A172 (cell line): ENCODE measurements at places on chromosomes 7 and 10. TPM values are rescaled to one million over a fixed set of nuclear protein-coding genes. Genes with fewer than 3 reads are reported as not detected.

DNA sequence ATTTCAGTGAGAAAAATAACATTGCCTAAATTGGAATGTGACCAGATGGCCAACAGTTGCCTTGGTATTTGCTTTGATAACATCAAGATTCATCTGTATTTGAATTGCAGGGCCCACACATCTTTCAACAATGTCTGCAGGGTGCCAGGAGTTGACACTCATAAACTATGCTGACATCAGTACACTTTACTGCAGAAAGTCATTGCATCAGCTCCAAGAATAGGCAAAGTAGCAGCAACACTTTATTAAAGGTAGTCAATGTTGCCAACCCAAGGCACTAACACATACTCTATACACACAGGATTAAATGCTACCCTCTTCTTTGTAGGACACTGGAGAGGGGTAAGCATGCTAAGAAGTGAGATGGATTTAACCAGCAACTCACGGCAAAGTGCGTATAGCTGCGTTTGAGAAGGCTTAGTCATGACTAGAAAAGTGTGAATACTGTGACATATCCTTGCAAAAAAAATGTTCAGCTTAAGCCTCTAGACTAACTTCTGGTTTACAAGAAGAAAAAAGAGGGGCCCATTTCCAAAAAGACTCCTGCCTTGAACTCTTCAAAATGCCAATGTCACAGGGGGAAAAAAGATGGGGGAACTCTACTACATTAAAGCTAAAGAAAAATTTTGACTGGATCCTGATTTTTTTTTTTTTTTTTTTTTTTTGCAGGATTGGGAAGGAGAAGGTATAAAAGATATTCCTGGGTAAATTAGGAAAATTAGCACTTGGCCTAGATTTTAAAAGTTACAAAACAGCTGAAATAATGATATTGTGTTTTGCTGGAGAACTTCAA, 2.2 kb downstream of the BBIP1 start:
- peak; percentile 50 for DNase-seq

DNA sequence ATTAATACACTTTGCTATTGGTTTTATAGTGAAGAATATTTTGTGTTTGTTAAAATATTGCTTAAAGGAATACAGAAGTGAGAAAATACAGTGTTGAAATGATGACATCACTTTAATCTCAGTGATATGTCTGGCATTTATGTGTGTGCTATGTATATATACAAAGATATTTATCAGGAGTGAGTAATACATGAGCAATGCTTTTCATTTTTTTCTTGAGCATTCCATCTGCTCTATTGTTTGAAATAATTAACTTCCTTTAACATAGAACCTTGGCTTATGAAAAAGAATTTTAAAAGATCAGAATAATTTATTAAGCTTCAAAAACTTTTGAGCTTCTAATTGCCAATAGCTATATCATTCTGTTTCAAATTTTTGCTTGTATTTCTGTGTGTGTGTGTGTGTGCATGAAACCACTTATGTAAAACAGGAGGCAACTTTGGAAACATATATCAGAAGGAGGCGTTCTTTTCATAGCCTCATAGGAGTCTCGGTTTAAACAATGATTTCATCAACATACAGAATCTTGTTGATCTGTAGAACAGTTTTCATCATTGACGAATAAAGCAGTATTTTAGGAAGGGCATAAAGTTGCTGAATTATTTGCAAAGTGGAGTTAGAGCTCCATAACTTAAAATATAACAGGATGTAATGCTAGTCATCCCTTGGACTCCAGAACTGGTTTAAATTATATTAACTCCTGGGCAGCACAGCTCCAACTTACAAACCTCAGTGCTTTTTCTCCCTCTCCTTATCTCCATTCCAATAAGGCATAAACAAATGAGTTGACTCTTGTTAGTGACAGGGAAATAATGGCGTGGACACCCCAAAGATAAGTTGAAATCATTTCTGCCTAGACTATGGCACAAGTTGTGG, 228.4 kb upstream of the DGKB start:
- peak; percentile 75 for DNase-seq

GRCh38 chr10:102599565-102600327, 44.5 kb upstream of the TRIM8 start:
- DNase-seq, result no peak

- DNase-seq, result no peak
Measured at GRCh38 chr7:158499082-158499455, 88.6 kb downstream of the PTPRN2 start.

DNA sequence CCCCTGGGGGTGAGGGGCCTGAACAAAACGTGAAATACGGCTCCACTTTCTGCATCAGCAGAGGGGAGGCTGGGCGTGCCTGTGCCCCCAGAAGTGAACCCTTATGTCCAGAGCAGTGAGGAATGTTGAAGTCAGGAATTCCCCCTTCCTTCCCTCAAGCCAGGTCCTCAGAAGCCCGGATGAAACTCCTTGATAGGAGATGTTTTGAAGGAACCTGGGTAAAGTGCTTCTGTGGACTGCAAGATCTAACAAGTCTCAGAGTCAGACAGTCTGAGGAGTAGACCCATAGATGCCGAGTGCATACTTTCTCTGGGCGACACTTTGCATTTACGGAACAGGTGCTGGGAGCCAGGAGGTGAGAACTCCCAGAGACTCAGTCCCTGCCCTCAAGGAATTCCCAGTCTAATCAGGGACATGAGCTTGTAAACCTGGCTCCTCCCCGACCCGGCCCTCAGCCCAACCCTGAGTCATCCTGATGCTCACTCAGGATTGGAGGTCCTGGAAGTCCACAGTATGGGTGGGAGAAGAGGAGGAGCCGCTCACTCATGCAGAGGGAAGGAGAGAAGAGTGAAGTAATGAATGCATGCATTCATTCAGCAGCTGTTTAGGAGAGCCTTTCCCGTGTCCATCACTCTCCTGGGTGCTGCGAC, 179.5 kb upstream of the ITGB1 start:
- peak; percentile 48 for DNase-seq

GRCh38 chr7:2190531-2190930, 42.2 kb downstream of the MAD1L1 start:
- DNase-seq, result peak; percentile 91

- DNase-seq, result peak; percentile 32
Measured at GRCh38 chr10:3624367-3624766, 160.6 kb downstream of the KLF6 start.

DNA sequence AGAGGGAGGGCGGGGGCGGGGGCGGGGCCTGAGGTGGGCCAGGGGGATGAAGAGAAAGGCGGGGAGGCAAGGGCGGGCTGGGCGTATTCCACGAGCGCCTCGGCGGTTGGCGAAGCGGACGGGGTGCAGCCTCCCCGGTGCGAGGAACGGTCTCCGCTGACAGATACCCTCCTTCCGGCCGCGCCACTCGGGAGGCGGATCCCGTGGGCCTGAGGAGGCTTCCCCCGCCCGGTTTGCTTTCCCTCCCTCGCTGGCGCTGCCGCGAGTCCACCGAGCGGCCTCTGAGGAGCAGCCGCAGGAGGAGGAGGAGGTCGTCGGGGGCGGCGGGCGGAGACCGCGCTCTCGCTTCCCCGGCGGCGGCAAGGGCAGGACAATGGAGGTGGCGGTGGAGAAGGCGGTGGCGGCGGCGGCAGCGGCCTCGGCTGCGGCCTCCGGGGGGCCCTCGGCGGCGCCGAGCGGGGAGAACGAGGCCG, at the start of gene TRIM24:
Gene TRIM24, plus strand, starts transcription at position 84 of the 473 bp plus-strand sequence. Its CDS starts 290 bp downstream, at position 374.
- DNase-seq, result no peak

DNA sequence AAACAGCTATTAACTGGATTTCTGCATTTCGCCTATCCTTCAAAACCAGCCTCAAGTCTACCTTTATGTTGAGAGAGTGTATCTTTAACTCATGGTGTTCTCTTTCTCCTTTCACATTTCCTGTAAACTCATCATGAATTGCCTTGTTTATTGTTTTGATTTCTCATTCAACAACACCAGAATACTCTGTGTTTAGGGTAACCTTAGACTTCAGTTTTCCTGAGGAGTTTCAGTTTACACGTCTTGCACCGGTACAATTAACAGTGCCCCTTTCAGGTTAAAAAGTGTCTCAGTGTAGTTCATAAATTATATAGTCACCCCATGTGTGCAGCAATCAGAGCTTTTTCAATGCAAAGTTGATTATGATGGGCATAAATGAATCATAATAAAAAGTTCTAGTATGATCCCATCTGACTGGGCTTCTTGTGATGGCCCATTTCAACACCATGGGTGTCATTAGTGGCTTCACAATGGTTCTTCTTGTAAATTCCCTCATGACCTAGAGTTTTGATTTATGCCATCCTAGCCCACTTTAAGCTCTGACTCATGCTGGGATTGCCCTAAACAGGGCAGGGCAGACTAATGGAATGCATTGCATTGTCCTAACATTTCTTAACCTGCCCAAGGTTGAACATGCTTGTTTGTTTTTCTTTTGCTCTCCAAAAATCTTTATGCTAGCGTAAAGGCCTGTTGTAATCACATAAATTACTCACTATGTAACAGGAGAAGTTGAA, 22.0 kb downstream of the ITGB8 start:
- DNase-seq, result peak; percentile 98

DNA sequence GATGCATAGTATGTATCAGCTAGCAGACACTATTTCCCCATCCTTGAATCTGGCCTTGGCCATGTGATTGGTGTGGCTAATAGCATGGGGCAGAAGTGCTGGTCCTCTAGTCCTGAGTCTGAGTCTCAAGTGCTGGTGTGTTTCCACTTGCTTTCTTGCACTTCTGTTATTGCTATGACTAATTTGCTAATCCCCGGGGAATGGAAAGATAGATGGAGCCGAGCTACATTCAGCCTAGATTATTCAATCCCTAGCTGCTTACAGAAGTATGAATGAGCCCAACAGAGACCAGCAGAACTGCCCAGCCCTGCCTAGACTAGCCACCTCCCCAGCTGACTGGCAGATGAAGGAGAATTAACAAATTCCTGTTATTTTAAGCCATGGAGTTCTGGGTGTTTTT, 53.2 kb upstream of the SYPL1 start:
- DNase-seq, result no peak

DNA sequence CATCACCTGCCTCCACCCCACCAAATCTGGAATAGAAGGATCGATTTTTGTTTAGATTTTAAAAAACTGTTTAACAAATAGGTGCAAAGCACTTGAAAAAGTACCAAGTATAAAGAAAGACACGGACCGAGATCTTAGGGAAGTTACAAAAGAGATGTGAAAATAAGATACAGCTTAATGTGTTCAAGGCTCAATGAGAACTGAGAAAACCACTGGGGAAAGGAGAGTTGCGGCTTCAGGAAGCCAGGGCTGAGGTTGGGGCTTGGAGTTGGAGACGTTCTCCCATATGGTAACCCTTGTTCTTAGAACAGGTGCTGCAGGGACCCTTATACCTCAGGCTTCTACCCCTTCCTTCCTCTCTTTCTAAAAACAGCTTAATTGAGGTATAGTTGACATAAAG, 140.2 kb downstream of the FANK1 start:
- no peak for DNase-seq

GRCh38 chr10:35416619-35417312, 80.5 kb downstream of the CCNY start:
- DNase-seq, result no peak

DNA sequence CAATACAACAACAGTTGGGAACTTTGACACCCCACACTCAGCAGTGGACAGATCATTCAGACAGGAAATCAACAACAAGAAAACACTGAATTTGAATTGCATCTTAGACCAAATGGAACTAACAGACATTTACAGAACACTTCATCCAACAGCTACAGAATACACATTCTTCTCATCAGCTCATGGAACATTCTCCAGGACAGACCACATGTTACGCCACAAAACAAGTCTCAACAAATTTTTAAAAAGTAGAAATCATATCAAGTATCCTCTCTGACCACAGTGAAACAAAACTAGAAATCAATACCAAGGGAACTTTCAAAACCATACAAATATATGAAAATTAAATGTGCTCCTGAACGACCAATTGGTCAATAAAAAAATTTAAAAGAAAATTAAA, 212.3 kb downstream of the DNAJC1 start:
- DNase-seq, result no peak

- no peak for DNase-seq
Measured at GRCh38 chr7:50214126-50214670, 90.3 kb upstream of the IKZF1 start.

GRCh38 chr7:2666588-2667250, 21.3 kb upstream of the AMZ1 start:
- DNase-seq, result no peak

DNA sequence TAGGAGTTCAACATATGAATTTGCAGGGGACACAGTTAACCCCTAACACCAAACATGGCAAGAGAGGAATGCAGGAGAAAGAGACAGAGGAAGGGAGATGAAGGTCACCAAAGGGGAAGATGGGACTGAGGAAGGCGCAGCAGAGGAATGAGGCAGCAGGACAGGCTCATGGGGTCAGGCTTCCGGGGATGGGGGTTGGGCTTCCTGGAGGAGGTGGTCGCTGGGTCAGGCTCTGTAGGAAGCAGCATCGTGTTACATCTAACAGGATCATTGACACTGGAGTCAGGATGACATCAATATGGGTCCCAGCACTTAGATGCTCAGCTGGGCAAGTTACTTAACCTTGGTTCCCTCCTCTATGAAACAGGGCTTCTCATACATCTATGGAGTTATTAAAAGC, 113.2 kb downstream of the NPTX2 start:
- DNase-seq, result no peak

GRCh38 chr10:44947371-44948152, 12.0 kb upstream of the RASSF4 start:
- DNase-seq, result no peak

DNA sequence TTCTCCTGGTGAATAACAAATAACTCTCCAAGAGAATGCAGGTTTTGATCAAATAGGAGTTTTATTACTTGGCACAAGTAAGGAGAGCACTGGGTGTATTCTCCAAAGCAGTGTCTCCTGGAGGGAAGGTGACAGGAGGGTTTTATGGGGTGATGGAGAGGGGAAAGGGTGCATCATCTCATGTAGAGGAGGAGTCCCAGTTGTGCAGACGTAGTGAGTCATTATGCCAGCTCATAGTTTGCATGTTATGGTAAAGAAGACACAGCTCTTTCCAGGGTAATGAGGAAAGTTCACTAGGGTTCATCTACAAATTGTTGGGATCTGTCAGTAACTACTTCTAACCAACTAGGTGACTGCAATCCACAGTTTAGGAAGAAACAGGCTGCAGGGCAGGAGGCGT, 347.9 kb upstream of the MEOX2 start:
- peak; percentile 64 for DNase-seq

GRCh38 chr7:28957064-28957750, 923 bp downstream of the TRIL start:
- DNase-seq, result no peak

GRCh38 chr10:10831085-10831484, 186.6 kb upstream of the CELF2 start:
- DNase-seq, result no peak

DNA sequence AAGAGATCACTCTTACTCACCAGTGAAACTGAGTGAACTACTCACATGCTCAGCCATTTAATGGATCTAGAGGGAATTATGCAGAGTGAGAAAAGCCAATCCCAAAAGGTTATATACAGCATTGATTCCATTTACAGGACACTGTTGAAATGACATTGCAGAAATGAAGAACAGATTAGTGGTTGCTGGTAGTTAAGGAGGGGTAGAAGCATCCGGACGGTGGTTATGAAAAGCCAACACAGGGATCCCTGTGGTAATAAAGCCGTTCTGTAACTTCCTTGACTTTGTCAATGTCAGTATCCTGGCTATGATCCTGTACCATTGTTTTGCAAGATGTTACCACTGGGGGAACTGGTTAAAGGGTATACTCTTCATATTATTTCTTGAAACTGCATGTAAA, 253.4 kb downstream of the USP6NL start:
- DNase-seq, result no peak

The SLC16A9 gene
- 28.7 and 34.1 TPM in 2 replicates for total RNA-seq

The NUTM2A gene
- 0.26 and 0.36 TPM in 2 replicates for total RNA-seq

The CALML3 gene
- not detected in 2 replicates for total RNA-seq

The ITPRID1 gene
- total RNA-seq, result not detected in 2 replicates

The NME8 gene
- total RNA-seq, result not detected in 2 replicates

The DNAJB9 gene
- 24.1 and 67.7 TPM in 2 replicates for total RNA-seq

The CACNB2 gene
- total RNA-seq, result 0.02 TPM in 1 of 2 replicates, not detected in the other
